ENCODE measurements at places on chromosomes 1 and 21. TPM values are rescaled to one million over a fixed set of nuclear protein-coding genes. Genes with fewer than 3 reads are reported as not detected.

GRCh38 chr21:35211782-35212181 lies 162.7 kb upstream of the RUNX1 start:
- DNase-seq = no peak

GRCh38 chr1:228987286-228987685 lies 252.0 kb downstream of the RHOU start:
- no peak for DNase-seq

DNA sequence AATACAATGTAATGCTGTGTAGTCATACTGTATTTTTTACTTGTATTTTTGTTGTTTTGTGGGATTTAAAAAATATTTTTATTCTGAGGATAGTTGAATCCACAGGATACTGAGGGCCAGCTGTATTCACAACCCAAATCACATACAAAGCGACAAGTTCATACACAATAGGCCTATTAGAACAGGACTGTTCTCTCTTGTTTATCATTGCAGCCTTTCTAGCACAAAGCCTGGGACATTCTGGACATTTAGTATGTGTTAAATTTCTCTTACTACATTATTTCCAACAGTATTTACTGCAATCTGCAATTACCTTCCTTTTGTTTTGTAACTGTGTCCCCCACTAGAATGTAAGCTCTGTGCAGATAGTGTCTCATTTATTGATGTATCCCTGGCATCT lies 65.4 kb downstream of the SLC35A3 start:
- no peak for DNase-seq

- peak; percentile 71 for DNase-seq
Measured at GRCh38 chr1:2416403-2416802, 4.0 kb upstream of the PEX10 start.

Gene HLX
- 6.2 TPM for total RNA-seq

DNA sequence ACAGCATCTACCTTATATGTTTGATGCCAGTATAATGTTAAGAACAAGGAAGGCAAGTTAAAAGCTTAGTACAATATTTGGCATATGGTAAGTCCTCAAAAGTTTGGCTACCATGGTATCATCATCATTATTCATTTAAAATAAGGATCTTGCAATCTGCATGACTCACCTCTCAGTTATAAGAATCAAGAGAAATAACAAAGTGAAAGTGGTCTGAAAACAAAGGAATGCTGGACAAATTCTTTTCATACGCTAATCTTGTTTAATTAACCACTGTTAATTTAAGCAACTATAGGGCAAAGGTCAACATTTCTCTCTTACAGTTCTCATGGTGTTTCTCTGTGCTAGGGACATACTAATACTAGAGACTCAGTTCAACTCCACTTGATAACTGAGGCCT lies 13.0 kb upstream of the CLDN19 start:
- no peak for DNase-seq

- DNase-seq = no peak
Measured at GRCh38 chr1:90162216-90162615, 167.3 kb downstream of the ZNF326 start.

GRCh38 chr1:7302126-7302525 lies 469.0 kb upstream of the VAMP3 start:
- DNase-seq = no peak

DNA sequence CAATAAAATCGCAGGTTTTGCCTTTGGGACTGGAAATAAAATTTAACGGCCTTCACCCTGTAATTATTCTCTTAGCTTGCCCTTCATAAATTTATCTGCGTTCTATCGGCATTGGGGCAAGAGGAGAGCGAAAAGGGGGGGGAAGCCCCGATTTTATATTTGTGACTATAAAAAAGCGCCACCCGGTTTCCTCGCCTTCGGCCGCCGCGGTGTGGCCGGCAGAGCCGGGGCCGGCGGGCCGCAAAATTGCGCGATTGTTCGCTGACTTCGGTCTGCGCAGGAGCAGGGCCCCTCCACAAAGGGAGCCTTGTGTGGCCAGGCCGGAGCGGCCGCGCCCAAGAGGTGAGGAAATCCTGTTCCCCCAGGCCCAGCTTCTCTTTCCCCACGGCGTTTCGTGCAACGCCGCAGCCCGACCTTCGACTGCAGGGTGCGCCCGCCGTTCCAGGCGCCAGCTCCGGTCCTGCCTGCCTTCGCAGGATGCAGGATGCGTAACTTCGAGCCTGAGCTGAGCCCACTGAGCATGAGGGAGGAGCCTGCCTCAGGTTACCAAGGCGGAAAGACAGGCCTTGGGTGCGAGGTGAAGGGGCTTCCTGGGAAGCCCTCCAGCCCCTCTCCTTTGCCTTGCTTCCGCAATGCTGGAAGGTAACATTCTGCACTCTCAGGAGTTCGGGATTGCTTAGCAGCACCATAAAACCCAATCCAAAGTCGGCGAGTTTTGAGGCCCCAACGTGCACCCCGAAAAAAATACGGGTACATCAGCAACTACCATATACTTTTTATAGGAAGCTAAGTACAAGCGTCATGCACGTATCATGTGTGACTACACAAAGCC lies 4.9 kb upstream of the TBX15 start:
- no peak for DNase-seq

- no peak for DNase-seq
Measured at GRCh38 chr1:44354268-44354839, 703 bp downstream of the ERI3 start.

Gene TEDDM1
- not detected for total RNA-seq

DNA sequence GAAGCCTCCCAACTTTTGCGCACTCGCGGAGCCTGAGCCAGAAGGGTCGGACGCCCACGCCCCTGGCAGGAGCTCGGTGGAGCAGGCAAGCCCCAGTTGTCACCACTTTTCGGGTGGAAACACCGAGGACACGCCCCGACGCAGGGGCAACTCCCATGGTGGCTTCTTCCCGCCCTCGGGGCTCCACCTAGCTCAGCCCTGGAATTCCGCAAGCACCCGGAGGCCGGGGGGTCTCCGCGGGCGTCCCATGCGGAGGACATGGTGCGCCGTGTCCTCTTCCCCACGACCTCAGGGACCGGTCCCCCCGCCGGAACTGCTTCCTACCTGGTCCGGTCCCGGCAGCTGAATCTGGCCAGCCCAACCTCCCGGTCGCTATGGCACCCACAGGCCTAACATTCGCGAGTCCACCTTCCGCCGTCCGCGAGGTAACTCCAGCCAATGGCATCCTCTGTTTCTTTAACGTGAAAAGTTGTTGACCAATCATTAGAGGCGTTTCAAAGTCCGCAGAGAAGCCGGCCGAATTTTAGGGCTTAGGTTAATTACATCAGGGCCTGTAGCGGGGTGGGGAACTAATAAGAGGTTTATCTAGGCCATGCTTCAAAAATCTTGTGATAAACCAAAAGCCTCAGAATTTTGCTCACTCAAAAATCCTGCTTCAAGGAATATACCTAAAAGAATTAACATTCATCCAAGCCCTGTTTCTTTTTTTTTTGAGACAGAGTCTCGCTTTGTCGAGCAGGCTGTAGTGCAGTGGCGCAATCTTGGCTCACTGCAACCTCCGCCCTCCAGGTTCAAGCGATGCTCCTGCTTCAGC lies at the start of gene STPG1:
STPG1 (minus strand) TSS at position 433 of the 814 bp plus-strand sequence. CDS start 12,394 bp downstream, outside the sequence.
- DNase-seq = peak; percentile 92

DNA sequence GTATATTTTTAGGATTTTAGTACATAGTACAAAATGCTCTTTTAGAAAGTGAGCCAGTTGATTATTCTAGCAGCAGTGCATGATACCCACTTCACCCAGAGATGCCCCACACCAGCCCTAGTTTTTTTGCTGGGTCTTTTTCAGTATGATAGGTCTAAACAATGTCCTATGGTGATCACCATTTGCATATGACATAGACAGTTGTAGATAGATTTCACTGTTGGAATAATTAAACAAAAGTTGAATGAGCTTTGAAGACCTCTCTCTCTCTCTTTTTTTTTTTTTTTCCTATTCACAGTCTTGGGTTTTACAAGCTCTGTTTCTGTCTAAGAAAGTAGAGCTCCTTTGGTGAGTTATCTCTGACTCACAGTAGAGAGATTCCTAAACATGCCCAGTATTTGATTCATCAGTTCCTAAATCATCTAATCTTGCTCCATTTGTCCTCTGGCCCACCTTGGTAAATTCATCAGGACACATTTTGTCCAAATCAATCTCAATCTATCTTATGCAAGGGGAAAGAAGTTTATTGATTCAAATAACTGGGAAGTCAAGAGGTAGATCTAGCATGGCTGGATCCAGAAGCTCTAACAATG lies 44.7 kb upstream of the VAV3 start:
- no peak for DNase-seq

Gene LRP8
- 1.3 TPM for total RNA-seq

DNA sequence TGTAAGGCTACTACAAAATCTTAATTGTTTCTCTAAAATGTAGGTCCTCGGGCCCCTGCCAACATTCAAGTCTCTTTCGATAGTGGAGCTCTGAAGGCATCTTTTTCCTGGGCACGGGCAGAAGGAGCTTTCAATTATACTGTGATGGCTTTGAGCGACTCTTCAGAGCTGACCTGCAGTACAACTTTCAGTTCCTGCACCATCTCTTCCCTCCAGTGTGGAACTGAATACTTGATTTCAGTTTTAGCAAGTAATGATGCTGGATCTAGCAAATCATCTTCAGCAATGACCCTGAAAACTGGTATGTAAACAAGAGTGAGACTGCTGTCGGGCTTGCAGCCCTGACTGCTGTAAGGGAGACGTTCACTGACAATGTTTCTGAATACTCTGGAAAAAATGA lies 9.6 kb downstream of the FNDC7 start:
- DNase-seq = no peak

GRCh38 chr1:40789661-40790430 lies 6.3 kb downstream of the KCNQ4 start:
- no peak for DNase-seq

DNA sequence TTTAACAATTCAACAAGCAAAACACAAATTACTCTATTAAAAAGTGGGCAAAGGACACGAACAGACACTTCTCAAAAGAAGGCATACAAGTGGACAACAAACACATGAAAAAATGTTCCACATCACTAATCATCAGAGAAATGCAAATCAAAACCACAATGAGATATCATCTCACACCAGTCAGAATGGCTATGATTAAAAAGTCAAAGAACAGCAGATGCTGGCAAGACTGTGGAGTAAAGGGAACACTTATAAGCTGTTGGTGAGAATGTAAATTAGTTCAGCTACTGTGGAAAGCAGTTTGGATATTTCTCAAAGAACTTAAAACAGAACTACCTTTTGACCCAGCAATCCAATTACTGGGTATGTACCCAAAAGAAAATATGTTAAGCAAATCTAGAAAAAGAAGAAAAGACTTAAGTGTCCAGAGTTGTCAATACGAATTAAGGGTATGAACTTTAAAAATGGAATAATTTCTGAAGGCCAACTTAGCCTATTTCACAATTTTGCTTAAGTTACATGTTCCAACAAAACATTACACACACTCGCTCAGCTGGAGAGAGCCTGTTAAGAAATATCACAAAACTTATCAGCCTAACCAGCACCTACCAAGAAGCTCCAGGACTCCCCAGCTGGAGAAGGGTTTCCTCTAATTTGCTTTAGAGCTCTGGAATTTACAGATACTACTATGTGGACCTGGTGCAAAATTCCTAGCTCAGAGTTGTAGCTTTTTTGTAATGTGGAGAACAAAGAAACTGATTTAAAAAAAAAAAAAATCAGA lies 232.1 kb downstream of the DUSP10 start:
- no peak for DNase-seq

Gene SMIM11
- total RNA-seq = 3.8 TPM

GRCh38 chr1:219414250-219414649 lies 198.7 kb downstream of the ZC3H11B start:
- no peak for DNase-seq

DNA sequence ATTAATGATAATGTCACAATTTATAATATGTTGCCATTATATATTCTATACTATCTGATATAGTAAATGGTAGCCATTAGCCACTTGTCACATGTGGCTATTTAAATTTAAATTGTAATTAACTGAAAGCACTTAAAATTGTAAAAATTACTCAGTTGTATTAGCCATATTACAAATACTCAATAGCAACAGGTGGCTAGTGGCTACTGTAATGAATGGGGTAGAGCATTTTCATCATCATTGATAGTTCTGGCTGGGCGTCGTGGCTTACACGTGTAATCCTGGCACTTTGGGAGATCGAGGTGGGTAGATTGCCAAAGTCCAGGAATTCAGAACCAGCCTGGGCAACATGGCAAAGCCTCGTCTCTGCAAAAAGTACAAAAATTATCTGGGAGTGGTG lies 16.5 kb downstream of the ZBTB37 start:
- no peak for DNase-seq

Gene OR2G6
- not detected for total RNA-seq

GRCh38 chr21:35482096-35482495 lies 433.0 kb upstream of the RUNX1 start:
- DNase-seq = no peak

Gene KDM1A
- total RNA-seq = 37.5 TPM

- DNase-seq = no peak
Measured at GRCh38 chr1:147577033-147577773, 35.9 kb downstream of the BCL9 start.

Gene PHGDH
- 13.2 TPM for total RNA-seq

DNA sequence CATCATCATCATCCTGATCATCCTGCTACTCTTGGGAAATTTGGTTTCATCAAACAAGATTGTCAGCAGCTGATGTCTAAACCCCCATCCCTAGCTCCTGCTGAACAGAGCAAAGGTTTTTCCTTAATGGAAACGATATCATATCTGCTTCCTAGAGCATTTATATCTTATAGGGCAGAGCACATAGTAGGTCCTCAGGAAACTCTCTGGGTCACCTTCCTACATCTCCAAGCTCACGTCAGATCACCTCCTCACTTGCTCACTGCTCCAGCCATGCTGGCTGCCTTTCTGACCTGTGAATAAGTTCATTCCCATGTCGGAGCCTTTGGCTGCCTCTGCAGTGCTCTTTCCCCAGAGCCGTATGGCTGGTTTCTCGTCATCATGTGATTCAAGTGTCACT lies 10.4 kb downstream of the FBXO2 start:
- DNase-seq = no peak

Gene ZNF691
- total RNA-seq = 5.9 TPM

Gene EXO1
- total RNA-seq = 2.0 TPM

Gene FCRL2
- total RNA-seq = 1.0 TPM

- DNase-seq = no peak
Measured at GRCh38 chr21:32817208-32817607, 45.7 kb upstream of the PAXBP1 start.

Data from mucosa of descending colon (tissue), 3 donors.